Aorta (tissue), 5 donors: ENCODE measurements at places on chromosomes 4 and X.
A peak's percentile ranks its signal among the peaks of the same experiment; 100 is the strongest.

GRCh38 chr4:26023203-26023972 is 109.4 kb downstream of the SMIM20 start:
- no peak for DNase-seq

GRCh38 chr4:186623546-186623945 is 68.2 kb upstream of the MTNR1A start:
- DNase-seq: no peak

DNA sequence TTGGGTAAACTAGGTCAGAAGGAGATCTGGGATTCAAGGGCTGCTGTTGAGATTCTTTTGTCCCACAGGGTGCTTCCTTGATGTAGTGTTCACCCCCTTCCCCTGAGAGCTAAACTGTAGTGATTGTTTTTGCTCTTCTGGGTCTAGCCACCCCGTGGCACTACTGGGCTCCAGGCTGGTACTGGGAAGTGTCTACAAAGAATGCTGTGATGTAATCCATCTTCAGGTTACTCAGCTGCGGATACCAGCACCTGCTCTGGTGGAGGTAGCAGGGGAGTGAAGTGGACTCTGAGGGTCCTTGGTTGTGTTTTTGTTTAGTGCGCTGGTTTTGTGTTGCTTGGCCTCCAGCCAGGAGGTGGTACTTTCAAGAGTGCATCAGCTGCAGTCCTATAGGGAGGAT is 365.5 kb downstream of the ZNF674 start:
- no peak for DNase-seq

GRCh38 chrX:20141281-20142220 is at the start of gene EIF1AX:
EIF1AX (minus strand) TSS chrX:20141838; CDS start chrX:20141640, 198 bp downstream.
- peak; percentile 99 for DNase-seq

- DNase-seq: no peak
Observed at GRCh38 chr4:47427935-47428334, 35.6 kb downstream of the COMMD8 start.

- peak; percentile 90 for DNase-seq
Observed at GRCh38 chr4:168831919-168832762, 177.9 kb downstream of the CBR4 start.

DNA sequence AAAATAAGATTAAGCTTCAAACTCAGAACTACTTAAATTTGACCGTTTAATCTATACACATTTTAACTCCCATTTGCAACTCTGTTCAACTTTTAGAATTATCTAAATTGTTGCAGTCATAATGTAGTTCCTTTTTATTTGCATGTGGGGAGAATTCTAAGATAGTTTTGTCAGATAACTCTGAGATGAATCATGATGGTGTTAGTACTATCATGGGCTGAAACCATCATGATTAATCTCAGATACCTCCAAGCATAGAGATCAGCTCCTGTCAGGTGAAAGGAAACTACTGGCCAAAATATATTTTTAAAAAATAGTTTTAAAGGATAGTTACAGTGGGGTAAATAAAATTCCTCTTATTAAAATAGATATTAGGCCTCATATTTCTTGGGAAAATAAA is 39.0 kb downstream of the FBXO8 start:
- no peak for DNase-seq

- DNase-seq: no peak
Observed at GRCh38 chrX:150372756-150373155, 9.6 kb downstream of the MAMLD1 start.

GRCh38 chr4:962231-963208 is 10.8 kb downstream of the DGKQ start:
- peak; percentile 79 for DNase-seq

DNA sequence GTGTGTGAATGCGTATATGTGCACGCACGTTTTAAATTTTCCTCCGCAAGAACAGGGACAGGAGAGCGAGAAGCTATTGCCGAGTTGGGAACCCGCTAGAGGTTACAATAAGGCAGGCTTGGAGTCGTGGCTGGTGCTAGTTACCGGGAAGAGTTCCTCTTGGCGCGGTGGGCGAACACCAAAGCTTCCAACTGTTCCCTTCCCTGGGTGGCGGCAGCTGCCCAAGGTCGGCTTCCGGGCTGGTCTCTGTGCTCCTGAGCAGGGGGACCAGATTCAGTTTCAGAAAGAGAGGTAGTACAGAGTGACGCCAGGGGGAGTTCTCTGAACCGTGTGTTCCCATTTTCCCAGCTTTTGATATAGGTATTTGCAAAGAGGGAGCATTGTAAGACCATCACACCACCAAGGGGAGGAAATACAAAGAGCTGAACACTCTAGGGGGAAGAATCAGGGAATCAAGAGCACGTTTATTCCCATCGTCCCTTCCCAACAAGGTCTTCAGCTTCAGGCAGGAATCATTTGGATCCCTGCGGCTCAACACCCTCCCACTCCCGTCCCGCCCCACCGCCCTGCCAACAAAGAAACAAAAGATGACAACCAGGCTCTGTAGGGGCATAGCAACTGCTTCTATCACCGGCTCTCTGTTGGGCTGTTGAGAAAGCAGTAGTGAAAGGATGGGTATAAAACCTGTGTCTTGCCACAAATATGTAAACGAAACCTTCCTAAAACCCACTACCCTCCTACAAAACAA is 113.6 kb upstream of the TEX13C start:
- no peak for DNase-seq

GRCh38 chr4:144113546-144113945 is 27.0 kb downstream of the GYPA start:
- DNase-seq: no peak

DNA sequence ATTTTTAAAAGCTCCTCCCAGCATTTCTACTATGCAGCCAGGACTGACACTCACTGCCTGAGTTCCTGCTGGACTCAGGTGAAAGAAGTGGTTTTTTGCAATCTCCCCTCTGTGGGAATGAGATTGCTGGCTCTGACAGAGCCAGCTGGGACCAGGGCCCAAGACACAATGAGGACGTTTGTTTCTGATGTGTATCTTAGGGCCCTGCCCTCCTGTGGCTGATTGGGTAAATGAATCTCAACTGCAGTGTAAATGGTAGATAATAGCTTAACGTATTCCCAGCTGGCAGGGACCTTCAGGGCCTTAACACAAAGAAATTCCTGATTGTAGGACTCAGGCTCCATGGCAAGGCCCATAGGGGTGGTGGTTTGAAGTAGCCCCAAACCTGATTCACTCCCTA is 85.8 kb upstream of the PRPS1 start:
- no peak for DNase-seq

DNA sequence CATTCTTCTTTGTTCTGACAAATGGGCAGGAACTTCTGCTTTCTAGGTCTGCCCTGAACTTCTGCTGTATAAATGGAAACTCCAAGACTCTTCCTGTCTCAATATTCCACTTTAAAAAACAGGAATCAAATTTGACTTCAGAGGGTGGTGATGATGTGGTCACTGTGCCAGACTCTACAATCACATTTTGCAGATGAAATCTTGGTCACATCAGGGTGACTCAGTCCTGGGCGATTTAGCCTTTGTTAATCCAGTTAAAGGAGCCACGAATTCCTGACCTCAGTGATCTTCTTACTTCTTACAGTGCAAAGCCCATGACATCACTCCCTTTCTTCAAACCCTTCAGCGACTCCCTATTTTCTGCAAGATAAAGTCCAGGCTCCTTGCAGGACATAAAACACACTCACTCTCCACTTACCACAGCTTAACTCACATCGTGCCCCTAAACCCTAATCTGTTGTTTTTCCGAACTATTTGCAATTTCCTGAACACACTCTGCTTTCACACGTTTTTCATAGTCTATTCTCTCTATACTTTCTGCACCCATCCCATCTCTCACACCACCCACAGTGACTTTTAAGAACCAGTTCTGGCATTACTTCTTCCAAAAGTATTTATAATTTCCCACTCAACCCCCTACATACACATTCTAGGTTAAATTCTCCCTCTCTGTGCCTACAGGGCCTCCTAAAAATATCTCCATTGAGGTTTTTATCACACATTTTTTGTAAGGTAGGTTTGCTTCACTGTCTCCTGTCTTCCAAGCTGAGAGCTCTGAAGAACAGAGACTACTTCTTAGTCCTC is 11.1 kb downstream of the GASK1B start:
- peak; percentile 73 for DNase-seq

GRCh38 chrX:1534301-1535168 is 2.5 kb downstream of the P2RY8 start:
- DNase-seq: no peak

DNA sequence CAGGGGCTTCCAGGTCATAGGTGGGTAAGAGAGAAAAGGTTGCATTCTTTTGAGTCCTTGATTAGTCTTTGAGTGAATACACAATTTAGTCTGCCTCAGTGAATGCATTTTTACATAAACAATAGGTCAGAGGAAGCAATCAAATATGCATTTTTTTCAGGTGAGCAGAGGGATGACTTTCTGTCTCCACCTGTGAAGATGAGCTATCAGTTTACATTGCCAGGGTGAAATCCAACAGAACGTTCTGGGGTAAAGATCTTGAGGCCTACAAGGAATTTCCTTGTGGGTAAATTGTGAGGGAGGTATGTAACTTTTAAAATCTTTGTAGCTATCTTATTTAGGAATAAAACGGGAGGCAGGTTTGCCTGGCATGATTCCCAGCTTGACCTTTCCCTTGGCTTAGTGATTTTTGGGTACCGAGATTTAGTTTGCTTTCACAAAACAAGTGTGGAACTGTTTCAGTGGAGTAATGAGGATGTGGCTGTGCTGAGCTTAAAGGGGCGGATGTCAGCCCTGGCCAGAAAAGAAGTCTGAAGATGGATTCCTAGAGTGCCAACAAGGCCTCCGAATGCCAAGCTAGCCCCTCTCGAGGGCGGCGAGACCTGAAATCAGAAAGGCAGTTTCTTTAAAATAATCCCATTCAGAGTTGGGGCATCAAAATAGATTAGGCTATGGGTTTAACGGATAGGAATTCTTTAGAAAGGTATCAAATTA is 29.5 kb downstream of the TMEM131L start:
- DNase-seq: no peak

GRCh38 chrX:102515975-102516941 is at the start of gene TMSB15A:
TMSB15A (minus strand) TSS chrX:102516739.
- DNase-seq: peak; percentile 92

DNA sequence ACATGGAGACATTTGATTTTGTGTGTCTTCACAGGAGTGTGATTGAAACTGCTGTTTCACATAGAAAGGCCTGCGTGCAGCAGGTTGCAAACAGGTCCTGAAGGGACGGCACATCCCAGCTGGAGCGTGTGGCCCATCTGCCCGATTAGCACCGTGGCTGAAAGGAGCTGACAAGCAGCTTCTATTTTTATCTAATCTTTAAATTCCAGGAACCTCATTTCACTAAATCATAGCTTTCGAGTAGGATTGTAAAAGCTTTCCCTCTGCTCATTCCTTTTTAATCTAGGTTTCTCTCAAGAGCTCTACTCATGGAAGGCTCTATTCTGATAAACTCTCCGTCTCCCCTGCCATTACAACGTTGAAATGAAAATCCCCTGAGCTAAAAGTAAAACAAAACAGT is 106.8 kb downstream of the FSTL5 start:
- DNase-seq: no peak

GRCh38 chrX:115650916-115651315 is 89.9 kb downstream of the PLS3 start:
- DNase-seq: no peak

DNA sequence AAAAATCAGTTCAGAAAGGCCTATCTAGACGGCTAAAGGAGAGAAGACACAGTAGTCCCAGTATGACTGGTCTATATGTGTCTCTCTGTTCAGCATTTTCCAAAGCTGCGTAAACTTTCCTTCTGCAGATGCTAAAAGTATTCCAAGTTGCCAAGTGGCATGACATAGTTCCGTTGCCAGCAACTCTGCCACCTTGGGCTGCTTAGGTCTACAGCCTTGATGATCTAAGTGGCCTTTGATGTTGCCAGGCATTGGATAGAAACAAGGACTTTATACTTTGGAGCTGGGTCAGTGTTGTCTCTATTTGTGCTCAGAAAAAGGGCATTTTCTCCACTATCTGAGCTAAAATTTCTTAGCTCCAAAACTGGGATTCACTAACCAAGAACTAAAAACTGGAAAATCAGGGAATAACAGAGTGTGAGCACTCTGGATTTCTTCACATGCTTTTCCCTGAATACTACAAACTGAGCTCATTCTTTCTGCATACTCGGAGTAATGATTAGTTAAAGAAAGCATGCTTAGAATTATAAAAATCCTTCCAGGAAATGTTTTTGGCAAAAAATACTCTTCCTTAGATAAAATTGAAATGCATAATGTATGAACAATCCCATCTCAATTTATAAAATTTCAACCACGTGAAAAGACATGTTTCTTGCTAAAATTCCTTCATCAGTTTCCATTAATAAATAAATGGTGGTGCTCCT is 191.4 kb downstream of the ADAMTS3 start:
- DNase-seq: no peak

DNA sequence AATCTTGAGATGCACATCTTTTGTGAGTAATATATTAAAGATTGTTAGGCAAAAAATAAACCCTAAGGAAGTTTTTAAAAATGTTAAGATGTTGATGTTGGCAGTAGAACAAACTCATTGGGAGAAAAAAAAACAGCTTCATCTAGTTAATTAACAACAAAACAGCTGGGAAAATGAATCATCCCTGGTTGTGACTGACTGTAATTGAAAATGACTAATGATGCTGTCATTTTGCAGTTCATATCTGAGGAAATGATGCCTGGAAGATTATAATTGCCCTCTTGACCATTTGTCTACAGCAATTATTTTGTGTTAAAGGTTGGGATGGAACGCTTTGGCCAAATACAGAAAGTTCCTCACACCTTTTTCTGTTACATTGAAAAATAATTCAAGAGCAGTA is 760.4 kb upstream of the FTHL17 start:
- DNase-seq: no peak

DNA sequence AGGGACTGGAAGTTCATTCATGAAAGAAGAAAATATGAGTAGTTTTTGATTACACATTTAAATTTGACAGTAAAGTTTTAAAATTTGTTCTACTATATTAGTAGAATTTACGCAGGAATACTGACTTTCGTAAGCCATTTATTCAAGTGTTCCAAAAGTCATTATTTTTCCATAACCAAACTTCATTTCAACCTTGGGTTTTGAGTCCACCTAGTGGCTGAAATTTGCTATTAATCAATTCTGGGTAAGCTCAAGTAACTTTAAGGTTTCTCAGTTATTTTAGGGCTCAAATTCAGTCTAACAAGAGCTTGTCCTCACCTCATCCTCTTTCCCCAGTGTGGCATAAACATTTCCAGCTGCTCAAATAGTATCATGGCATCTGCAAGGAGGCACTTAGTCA is 175.4 kb downstream of the SH3BGRL start:
- DNase-seq: no peak

DNA sequence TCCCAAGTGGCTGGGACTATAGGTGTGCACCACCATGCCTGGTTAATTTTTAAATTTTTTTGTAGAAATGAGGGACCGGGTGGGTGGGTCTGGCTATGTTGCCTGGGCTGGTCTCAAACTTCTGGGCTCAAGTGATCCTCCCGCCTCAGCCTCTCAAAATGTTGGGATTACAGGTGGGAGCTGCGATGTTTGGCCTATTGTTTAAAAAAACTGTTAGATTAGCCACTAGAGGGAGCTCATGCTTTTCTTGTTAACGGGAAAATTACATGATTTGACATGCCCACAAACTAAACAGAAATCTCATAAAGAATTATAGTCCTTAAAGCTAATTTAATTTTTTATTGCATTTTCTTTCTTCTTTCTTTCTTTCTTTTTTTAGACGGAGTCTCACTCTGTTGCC is 5.0 kb upstream of the SDAD1 start:
- DNase-seq: no peak
